ENCODE measurements at places on chromosomes 1 and 21. TPM values are rescaled to one million over a fixed set of nuclear protein-coding genes. Genes with fewer than 3 reads are reported as not detected.

C1QB gene
- 1,357 TPM for total RNA-seq

AMY1C gene
- not detected for total RNA-seq

TMEM50B gene
- 59.6 TPM for total RNA-seq

ADAMTS4 gene
- total RNA-seq = 10.3 TPM

C1orf74 gene
- total RNA-seq = 2.0 TPM

LAD1 gene
- total RNA-seq = 0.61 TPM
